Naive thymus-derived CD4-positive, alpha-beta T cell (primary cell): ENCODE measurements at places on chromosomes 4 and X. TPM values are rescaled to one million over a fixed set of nuclear protein-coding genes. Genes with fewer than 3 reads are reported as not detected.

Gene FABP2
- not detected for total RNA-seq

Gene SPANXA1
- total RNA-seq = not detected in 2 replicates

GRCh38 chr4:172721659-172722058 lies 447.0 kb upstream of the GALNT7 start:
- H3K36me3 ChIP-seq = no peaks in the 10 kb centered on the region
- H3K27me3 ChIP-seq = no peaks in the 10 kb centered on the region
- H3K4me3 ChIP-seq = no peak overlapping the region
- no peaks in the 10 kb centered on the region for H3K4me1 ChIP-seq
- DNase-seq = no peak

DNA sequence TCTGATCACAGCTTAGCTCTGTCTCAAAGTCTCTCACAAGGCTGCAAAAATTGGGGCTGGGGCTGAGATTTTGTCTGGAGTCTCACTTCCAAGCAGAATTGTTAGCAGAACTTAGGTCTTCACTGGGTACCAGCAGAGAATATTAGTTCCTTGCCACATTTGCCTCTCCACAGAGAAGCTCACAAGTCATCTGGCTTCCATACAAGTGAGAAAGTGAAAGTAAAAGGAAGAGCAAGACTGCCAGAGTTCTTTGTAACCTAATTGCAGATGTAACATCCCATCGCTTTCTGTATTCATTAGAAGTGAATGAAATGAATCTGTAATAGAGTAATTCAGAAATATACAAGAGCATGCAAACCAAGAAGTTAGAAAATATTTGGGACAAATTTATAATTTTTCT lies 624.1 kb upstream of the GNPDA2 start:
- H3K4me3 ChIP-seq = no peak overlapping the region
- H3K36me3 ChIP-seq = no peaks in the 10 kb centered on the region
- H3K4me1 ChIP-seq = no peaks in the 10 kb centered on the region
- H3K27me3 ChIP-seq = no peaks in the 10 kb centered on the region
- DNase-seq = no peak

- no peak overlapping the region for H3K27ac ChIP-seq
- H3K4me1 ChIP-seq = no peaks in the 10 kb centered on the region
- H3K4me3 ChIP-seq = no peak overlapping the region
Measured at GRCh38 chr4:5957076-5957475, 61.2 kb downstream of the C4orf50 start.
